ENCODE measurements at places on chromosomes 2 and 18.
A peak's percentile ranks its signal among the peaks of the same experiment; 100 is the strongest.

- DNase-seq, result no peak
Observed at GRCh38 chr18:51933903-51934302, 406.1 kb upstream of the DCC start.

- no peak for DNase-seq
Observed at GRCh38 chr18:4888251-4889040, 308.6 kb downstream of the AKAIN1 start.

GRCh38 chr18:55635439-55635838 lies 47.4 kb upstream of the TCF4 start:
- DNase-seq, result peak; percentile 15

DNA sequence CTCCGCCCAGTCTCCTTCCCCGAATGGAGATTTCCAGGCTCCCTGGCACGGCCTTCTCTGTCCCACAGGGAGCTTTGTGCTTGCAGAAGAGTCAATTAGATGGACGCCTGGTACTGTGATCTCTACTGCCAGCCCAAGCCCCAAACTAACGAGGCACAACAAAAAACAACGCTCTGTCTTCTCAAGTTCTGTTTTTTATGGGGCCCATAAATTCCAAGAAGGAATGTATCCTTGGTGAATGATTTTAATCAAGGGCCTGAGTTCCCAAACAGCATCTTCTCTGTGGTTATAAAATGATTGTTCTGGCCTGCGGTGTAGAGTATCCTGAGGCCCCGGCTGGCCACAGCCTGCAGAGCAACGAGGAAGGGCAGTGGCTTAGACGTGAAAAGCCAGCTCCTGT lies 219.5 kb downstream of the CLIP4 start:
- no peak for DNase-seq

- no peak for DNase-seq
Observed at GRCh38 chr2:6957910-6958615, 40.9 kb downstream of the RNF144A start.

DNA sequence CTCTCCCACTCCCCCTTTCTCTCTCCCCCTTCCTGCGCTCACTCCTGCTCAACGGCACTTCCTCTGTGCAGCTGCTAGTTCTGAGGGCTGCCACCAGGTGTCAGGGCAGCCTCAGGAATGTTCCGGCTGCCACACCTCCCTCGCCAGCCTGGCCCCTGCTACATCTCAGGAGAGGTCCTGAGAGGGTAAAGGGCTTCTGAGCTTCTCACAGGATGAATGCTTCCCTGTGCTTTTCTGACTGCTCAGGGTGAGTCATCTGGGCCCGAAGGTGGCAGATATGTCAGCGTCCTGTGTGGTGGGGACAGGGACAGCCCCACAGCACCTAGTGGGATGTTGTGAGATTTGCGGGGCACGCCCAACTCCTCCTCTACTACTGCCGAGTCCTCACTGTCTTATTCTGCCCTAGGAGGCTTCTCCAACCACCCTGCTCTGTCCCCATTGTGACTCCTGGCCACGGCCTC lies 49.0 kb downstream of the PLEKHB2 start:
- DNase-seq, result peak; percentile 79

DNA sequence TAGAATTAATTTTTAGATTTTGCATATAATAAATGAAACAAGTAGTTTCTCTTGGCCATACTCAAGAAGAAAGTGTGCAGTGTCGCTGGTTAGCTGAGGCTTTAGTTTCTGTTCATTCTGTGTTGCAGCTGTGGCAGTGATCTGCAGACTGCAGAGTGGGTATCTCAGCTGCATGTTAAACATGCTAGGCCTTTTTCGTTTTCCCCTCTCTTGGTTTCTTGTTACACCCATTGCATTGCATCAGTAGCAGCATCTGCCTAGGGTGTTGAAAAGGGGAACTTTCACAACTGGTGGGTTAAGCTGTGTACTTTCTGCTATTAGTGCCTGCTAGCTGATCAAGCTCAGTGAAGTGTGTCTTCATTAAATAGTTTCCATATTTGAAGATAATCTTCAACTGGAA lies 51.3 kb downstream of the ACSL3 start:
- DNase-seq, result peak; percentile 98

DNA sequence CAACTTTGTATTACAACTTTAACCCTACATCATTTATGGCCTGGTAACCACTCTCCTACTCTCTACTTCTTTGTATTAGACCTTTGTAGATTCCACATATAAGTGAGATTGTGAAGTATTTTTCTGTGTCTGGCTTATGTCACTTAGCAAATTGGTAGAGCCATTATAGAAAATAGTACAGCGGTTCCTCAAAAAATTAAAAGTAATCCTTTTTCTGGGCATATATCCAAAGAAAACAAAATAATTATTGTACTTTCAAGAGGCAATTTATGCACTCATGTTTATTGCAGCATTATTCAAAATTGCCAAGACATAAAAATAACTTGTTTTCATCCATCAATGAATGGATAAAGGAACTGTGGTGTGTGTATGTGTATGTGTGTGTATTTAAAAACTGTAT lies 537.5 kb upstream of the FSIP2 start:
- DNase-seq, result no peak

- peak; percentile 85 for DNase-seq
Observed at GRCh38 chr18:35616664-35617423, 35.3 kb downstream of the GALNT1 start.

DNA sequence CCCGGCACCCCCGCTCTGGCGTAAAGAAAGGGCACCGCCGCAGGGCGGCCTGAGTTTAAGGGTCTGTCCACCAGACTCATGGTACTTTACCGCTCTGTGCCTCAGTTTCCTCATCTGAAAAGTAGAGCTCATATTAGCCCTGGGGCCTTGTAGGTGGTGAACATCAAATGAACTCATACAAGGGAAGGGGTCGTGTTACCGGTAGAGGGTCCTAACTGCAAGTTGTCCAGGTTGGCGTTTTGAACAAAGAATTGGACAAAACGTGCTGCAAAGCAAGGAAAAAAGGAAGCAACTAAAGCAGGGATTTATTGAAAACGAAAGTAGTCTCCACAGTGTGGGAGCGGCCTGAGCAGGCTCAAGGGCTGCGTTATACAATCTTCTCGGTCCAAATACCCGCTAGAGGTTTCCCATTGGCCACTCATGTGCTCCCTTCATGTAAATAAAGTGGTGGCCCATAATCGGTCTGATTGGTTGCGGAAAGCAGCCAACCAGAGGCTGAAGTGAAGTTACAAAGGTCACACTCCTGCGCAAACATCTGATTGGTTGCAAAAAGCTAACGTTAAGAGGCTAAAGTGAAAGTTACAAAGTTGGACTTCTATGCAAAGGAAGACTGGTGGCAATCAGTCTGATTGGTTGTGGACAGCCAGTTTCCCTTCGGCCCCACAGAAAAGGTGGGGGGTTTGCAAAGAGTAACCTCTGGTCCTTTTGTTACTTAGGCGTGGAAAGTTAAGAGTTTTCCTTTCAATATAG lies 80.7 kb upstream of the LDLRAD4 start:
- no peak for DNase-seq

DNA sequence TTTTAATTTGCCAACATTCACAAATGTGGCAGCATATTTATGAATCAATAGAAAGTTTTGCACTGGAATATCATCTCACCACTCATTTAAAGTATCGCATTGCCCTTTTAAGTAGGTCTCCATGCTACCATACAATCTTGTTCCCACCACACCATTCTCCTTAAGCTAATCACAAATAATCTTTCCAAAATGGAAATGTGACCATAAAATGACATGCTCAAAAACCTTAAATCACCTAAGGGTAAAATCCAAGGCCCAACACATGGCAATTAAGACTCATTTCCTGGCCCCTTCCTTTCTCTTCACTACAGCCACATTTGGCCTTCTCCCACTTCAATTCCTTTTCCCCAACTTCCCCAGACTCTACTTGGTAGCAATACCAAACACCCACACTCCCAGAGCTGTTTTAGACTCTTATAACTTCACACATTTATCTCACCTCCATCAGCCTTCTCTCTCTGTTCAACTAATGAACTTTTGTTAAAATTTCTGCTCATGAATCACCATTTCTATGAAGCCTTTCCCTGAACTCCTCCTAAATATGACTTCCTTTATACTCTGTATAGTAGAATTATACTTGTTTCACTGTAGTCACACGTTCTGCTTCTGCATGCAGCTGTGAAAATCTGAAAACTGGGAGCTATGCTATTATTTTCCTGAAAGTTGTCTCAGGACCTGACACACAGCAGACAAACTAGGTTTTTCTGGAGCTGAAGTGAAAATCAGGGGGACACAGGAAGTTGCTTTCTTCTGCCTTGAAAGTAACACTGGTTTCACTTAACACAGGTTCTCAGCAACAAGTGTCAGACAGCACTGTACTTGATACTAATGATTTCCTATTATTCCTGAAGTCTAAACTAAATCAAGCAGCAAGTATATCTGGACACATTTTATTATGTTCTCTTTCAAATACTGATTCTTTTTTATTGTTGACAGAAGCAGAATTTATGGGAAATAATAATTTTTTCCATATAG lies 303.9 kb downstream of the ZEB2 start:
- no peak for DNase-seq

GRCh38 chr2:156003780-156004179 lies 328.7 kb downstream of the NR4A2 start:
- DNase-seq, result no peak

GRCh38 chr2:109207176-109207575 lies 78.2 kb downstream of the SH3RF3 start:
- no peak for DNase-seq

DNA sequence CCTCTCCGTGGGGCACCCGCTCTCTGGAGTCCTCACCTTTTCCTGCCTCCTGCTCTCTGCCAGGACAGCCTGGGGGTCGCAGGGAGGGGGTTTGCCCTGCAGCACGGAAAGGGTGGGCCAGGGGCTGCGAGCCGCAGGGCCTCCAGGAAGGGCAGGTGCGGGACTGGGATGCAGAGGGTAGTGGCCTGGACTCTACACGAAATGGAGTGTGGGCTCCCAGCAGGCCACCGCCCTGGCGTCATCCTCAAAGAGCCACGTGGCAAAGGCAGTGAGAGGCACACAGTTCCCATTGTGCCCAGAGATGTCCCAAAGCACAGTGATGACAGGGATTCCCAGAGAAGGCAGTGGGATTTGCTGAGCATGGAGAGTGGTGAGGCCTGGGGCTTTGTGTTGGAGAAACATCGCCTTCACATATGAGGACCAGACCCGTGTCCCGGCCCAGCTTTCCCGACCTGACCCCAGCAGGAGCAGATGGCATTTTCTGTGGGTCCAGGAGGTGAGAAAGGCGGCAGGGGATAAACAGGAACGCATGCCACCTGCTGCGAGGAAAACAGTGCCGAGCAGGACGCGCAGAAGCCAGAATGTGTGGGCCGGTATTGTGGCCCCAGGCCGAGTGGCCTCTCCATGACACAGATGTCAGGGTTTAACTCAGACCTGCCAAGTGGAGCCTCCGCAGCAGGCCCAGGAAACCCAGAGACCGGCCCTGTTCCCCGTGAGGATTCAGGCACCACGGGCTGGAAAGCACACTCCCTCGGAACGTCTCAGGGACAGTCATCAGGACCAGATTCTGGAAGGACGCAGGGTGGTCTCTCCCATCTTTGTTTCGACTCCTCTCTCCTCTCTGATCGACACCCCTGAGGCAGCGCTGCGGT lies 855.5 kb upstream of the SALL3 start:
- no peak for DNase-seq

DNA sequence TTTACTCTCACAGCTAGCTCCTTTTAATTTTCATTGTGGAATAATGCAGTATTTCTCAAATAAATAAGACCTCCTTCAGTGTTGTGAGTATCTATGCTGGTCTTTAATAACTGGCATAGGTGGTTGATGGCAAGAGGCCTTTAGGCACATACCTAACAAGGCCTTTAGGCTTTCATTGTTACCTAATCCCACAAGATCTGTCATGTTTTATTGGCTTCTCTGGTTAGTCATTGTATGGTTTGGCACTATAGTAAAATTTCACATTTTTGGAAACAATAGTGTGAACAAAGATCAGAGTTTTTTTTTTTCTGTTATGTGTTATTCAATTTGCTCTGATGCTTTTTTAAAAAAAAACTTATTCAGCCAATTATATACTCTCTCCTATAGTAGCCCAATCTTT lies 89.8 kb upstream of the NEUROD1 start:
- no peak for DNase-seq

DNA sequence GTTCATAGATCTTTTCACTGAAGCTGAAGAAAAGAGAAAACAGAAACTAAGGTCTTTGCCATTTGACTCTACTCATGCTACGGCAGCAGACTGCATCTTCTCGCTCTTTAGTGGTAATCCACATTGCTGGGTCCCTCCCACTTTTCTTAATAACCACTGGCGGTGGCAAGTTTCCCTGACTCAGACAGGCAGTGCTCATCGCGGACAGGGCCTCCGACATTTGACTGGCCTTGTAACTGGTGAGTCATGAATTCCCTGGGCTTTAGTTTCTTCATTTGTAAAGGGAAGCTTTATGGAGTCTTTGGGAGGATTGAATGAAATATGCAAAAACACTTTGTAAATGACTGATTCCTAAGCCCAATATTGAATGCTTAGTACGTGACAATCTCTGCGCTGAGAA lies 238.2 kb upstream of the RBBP8 start:
- DNase-seq, result no peak

GRCh38 chr18:55401638-55402191 lies 186.3 kb downstream of the TCF4 start:
- no peak for DNase-seq

GRCh38 chr2:132279344-132279743 lies 117.6 kb upstream of the ANKRD30BL start:
- no peak for DNase-seq

DNA sequence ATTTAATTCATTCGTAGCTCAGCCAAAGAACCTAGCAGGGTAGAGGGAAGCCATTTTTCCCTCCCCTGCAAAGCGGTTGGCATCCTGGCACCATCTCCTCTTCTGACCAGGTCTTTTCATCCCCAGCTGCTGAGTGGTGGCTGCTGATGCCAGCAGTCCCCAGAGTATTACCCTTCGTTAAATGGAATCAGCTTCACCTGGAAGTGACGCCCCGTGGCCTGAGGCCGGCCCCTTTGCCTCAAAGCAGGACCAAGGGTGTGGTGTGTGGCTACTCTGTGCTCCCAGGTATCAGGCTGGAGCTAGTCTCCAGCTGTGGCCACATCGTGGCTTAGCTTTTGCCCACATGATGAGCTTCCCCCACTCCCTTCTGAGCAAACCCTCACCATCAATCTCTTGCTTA lies 12.3 kb upstream of the SP100 start:
- no peak for DNase-seq

- no peak for DNase-seq
Observed at GRCh38 chr2:86685351-86685750, 34.7 kb upstream of the RMND5A start.

Measured in NAMALWA (cell line).